CD4-positive, alpha-beta T cell treated with Interferon gamma for 1 hour (primary cell): ENCODE measurements at places on chromosomes 2 and 18.

DNA sequence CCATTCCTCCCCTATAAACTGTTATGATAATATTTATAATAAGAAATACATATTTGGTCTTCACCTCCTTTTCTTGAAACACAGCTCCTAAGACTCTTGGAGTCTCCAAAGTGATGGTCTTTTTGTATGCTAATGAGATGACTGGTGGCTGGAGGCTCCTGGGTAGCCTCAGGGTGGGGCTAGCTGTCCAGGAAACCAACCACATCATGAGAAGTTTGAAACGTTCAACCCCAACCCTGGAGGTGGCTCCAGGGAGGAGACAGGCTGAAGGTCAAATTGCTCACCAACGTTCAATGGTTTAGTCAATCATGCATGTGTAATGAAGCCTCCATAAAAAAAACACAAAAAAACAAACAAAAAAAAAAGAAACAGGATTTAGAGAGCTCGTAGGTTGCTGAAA lies 298.7 kb upstream of the MGAT5 start:
- no peak for DNase-seq

DNA sequence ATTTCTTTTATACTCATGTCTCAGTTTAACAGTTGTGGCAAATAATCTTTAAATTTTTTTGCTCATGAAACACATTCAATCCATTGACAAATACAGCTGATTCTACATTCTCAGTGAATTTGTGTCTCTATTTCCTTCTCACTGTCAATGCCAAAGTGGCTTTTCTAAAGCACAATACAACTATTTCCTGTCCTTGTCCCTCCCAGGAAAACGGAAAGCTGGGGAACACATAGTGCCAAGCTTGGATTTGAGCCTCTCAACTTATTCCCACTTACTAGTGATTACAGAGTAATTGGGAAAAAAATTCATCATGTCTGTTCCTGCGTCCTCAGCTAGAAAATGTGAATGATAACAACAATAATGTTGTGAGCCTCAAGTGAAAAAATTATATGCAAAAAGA lies 899.7 kb upstream of the CDH2 start:
- DNase-seq = no peak

GRCh38 chr2:86649119-86649947 lies 25.7 kb upstream of the RNF103 start:
- no peak for DNase-seq

DNA sequence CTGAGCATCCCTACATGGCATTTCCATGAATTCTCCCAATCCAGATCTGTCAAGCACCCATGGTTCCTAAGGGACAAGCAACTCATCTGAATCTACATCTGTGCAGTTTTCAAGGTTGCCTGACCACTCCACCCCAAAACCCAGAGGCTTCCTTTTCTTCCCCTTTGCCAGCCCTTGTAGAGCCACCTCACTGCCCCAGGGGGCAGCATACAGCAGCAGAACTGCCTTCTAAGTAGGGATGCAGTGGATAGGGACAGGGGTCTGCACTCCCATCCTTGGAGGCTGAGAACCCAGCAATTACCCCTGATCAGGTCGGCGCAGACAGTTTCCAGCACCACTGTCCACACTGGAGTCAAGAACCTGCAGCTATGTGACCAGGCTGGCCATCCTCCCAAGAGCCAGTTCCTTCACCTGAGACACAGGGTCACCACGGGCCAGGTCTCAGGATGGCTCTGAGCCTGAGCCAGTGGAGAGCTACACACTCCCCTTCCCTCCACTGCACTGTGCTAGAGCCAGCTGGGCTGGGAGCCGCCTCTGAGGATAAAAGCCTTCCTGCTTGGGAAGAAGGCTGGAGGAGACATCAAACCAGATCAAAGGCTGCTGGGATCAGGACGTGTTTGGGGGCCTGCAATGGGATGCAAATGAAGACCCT lies 283.1 kb downstream of the CELF4 start:
- DNase-seq = no peak

GRCh38 chr2:86314125-86314524 lies 23.3 kb downstream of the REEP1 start:
- DNase-seq = no peak

GRCh38 chr2:208906330-208906729 lies 499.7 kb downstream of the PTH2R start:
- no peak for DNase-seq

DNA sequence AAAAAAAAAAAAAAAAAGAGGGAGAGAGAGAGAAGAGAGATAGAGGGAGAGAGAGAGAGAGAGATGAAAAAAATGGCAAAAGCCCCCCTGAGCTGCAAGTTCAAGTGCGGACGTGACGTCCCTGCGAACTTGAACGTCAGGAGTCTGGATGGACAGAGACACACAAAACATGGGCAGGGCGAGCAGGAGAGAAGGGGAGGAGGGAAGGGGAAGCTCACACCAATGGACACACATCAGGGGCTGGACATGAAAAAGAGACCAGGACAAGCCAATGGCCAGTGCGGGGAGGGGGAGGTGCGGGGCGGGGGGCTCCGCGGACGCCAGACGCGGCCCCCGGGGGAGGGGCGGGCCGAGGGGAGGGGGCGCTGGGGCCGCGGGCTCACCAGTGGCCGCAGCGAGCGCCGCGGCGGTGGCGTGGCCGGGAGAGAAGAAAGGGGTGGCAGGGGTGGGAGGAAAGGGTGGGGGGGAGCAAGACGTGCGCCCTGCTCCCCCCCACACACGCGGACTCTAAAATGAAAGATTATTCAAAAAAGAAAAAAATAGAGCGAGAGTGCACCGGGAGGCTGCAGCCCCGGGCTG lies at the start of gene BCL11A:
Gene BCL11A (minus strand): TSS at position 160 of the 579 bp plus-strand sequence. CDS start 384 bp downstream, outside the sequence.
- DNase-seq = peak; percentile 70

- no peak for DNase-seq
Observed at GRCh38 chr2:196117214-196117705, 48.6 kb upstream of the DNAH7 start.

- DNase-seq = no peak
Observed at GRCh38 chr2:46885376-46885775, 30.2 kb downstream of the MCFD2 start.

DNA sequence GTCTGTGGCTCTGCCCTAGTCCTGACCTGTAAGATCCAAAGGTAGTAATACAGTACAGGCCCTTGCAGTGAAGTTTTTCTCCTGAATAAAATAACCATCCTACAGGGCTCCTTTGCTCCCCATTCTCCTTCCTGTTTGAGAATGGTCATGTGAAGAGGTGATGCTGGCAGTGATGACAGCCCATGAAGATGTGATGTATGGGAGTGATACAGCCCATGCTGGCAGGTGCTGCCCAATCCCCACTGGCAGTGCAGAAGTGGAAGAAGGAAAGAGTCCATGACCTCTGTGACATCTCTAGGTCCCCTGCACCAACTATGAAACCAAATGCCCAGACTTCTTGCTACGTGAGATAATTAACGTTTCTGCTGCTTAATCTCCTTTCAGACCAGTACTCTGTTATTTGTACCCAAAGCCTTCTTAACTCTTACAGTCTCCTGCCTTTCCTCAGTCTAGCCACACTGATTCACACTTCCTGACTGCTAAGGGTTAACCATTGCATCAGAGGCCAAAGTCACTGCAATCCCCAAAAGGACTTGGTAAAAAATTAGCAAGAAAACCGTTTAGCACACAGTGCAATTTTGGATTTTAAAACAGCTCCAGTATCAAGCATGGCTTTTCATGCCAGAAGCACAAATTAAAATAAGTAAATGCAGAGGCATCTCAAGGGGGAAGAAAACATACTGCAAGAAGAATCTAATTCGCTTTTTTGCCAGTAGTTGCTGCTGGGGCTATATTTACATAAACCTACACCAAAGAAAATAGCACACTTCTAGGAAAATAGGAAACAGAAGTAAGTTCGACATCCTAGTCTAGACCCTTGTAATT lies 98.0 kb downstream of the STK39 start:
- no peak for DNase-seq

DNA sequence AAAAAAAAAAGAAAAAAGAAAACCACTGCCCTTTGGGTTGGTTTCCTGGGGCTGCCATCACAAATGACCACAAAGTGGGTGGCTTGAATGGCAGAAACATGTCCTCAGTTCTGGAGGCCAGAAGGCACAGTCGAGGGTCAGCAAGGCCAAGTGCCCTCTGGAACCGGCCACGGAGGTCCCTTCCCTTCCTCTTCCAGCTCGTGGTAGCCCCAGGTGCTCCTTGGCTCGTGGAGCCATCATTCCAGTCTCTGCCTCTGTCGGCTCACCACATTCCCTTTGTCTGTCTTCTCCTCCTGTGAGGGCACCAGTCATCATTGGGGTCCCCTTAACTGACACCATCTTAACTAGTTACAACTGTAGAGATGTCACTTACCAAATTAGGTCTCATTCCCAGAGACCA lies 8.5 kb upstream of the NFATC1 start:
- DNase-seq = no peak

DNA sequence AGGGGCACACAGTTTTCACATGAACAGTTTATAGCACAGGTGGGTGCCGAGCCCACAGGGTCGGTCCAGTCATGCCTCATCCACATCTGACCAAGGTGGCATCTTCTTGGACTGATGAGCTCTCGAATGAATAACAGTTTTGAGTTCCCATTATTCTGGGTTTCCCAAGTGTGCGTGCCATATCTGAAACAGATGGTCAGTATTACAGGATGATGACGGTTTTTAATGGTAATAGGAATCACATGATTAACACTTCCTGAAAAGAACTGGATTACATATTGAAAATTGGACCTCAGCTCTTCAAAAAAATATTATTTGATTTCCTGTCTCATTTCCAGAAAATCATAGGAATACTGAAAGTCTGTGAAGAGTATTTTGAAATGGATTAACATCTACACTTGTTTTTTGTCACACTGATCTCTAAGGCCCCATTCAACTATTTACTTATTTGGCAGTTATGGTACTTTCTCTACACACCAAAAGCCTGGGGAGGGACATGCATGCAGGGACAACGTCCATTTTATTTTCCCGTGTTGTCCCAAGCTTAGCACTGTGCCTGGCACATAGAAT lies 22.2 kb upstream of the NAB1 start:
- no peak for DNase-seq

GRCh38 chr18:9101730-9102507 lies 580 bp upstream of the NDUFV2 start:
- peak; percentile 57 for DNase-seq

DNA sequence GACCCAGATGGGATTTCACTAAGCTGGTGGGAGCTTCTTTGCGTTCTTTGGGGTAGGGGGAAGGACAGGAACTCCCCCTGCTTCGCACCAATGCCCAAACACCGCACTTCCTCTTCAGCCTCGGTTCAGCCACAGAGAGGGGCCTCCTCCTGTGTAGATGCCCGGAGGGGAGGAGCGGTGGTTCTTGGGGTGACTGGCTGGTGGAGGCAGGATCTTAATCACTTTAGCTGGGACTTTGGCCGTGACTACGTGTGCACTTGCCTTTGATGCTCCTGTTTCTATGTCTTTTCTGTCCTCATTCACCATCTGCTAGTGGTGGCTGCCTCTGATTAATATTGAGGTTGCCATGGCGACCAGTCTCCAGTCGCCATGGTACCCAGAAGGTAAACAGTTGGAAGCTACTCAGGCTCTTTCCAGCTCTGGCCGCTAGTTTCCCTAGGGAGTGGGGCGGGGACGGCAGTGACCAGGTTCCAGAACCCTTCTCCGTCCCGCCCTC lies 1.9 kb downstream of the CNGA3 start:
- DNase-seq = no peak

- no peak for DNase-seq
Observed at GRCh38 chr2:82839036-82839435, 1620.0 kb downstream of the SUCLG1 start.

DNA sequence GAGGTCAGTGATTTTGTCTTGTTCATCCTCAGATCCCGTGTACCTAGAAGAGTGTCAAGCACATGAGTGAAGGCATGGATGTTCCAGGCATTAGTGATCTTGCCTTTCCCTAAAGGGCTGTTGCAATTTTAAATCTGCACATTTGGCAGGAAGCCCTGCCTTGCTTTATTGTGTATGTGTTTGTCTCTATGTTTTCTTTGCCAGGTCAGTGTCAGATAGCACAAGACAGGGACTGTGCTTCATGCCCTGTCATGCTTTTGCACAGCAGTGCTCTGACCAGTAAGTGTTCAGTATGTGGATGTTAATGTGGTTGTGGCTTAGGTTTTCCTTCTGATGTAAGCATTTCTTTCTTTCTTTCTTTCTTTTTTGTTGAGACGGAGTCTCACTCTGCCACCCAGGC lies 131.5 kb downstream of the RGPD3 start:
- no peak for DNase-seq

DNA sequence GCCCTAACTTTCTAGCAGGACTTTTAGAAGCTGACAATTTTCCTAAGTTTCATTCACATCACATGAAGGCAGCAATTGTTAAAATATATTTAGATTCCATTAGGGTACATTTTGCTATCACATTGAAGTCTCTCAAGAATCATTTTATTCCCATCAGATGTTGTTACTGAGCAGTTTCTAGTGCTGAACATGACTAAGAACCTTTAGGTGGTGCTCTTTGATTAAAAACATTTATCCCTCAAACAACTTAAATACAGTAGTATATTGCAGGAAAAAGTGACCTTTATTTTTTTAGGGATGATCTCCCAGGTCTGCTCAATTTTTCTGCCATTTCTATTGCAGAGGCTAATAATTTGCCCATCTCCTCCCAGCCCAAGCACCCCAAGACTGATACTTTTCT lies 22.9 kb upstream of the NARS1 start:
- DNase-seq = no peak

DNA sequence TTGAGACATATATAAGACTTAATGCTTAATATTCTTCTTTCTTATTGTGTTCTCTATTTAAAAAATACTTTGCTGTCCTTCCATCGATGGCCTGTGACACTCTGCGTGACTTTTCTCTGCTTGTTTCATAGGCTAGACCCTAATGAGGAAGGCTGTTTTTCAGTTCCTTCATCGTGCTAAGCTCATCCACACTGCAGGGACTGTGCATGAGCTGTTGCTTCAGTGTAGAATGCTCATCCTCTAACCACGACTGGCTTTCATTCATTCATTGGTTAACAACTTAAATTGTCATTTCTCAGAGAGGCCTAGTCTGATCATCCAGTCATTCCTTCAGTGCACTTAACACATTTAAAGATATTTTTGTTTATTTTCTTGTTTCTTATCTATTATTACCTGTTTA lies 134.4 kb downstream of the CCDC85A start:
- no peak for DNase-seq

DNA sequence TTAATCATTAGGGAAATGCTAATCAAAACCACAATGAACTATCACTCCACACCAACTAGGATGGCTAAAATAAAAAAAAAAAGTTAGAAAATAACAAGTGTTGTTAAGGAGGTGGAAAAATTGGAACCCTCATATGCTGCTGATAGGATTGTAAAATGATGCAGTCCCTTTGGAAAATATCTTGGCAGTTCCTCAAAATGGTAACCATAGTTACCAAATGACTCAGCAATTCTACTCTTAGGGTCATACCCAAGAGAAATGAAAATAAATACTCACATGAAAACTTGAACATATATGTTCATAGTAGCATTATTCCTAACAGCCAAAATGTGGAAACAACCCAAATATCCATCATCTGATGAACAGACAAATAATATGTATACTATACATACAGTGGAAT lies 15.7 kb upstream of the ACVR2A start:
- no peak for DNase-seq

- no peak for DNase-seq
Observed at GRCh38 chr18:71666481-71666880, 877.7 kb downstream of the CBLN2 start.

DNA sequence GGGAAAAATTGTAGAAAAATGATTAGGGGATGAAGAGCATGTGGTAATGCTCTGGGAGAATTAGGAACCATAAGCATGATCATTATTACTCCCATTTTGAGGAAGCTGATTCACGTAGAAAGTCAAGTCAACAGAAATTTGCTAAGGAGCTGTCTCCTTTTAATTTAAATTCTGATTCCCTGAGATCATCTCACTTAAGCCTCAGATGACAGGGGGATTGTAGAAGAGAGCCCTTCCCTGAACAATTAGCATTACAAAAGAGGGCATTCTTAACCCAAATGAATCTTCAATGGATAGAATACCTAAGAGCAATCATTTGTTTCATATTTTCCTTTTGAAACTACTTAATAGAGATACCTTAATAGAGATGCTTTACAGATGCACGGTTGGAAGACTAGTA lies 267.9 kb downstream of the NYAP2 start:
- no peak for DNase-seq
